B cell (primary cell): ENCODE measurements at places on chromosomes 6 and 20.

DNA sequence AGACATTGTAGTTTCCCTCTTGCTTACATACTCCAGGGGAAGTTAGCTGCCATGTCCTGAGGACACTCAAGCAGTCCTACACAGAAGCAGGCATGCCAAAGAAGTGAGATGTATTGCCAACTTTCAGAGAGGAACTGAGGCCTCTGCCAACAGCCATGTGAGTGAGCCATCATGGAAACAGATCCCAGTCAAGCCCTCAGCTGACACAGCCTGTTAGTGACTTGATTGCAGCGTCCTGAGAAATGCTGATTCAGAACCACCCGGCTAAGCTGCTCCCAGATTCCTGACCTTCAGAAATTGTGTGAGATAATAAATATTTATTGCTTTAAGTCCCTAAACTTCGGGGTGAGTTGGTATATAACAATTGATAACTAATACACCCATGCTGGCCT, 38.1 kb downstream of the GSTA2 start:
- no peak for DNase-seq

- DNase-seq = no peak
Observed at GRCh38 chr6:160421854-160422253, 73.7 kb downstream of the SLC22A3 start.

DNA sequence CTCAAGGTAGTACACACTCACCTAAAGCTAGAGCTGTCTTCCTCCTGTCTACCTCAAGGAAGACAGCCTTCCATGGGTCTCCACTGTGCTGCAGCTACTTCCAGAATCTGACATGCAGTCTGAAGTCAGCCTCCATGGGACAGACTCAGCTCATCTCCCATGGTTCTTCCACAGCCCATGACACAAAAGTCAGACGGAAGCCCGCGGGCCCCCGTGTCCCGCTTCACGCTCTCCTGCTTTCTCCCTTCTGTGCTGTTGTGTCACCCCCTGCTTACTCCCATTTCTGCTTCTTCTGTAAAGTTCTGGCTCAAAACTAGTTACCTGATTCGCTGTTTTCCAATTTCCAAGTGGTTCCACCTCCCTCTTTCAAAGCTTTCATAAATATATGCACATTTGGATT, 184.5 kb downstream of the SYNE1 start:
- no peak for DNase-seq

DNA sequence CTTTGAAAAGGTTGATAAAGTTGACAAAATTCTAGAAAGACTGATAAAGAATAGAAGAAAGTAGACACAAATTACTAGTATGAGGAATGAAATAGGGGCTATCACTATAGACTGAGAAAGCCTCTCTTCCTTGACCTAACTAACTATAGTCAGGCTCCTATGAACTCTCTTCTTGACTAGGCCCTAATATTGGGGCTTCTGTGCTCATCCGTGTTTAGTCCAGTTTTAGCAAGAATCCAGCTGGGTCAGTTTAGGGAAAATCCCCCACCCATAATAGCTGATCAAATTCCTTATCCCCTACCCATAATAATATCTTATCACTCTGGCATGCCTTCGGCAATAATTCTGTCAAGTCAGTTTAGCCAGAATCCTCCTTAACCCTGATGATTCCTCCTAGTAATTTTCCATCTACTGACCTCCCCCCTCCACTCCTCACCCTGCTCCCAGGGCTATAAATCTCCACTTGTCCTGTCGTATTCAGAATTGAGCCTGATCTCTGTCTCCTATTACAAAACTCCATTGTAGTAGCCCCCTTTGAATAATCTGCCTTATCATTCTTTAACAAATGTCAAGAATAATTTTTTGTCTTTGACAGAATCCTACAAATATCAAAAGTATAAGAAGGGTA, 138.1 kb downstream of the TFAP2A start:
- DNase-seq = no peak

GRCh38 chr6:154341871-154342270, 14.7 kb downstream of the IPCEF1 start:
- DNase-seq = no peak

GRCh38 chr6:149211046-149211571, 106.4 kb upstream of the TAB2 start:
- peak; percentile 72 for DNase-seq

GRCh38 chr20:51953731-51954340, 151.5 kb upstream of the SALL4 start:
- DNase-seq = no peak

DNA sequence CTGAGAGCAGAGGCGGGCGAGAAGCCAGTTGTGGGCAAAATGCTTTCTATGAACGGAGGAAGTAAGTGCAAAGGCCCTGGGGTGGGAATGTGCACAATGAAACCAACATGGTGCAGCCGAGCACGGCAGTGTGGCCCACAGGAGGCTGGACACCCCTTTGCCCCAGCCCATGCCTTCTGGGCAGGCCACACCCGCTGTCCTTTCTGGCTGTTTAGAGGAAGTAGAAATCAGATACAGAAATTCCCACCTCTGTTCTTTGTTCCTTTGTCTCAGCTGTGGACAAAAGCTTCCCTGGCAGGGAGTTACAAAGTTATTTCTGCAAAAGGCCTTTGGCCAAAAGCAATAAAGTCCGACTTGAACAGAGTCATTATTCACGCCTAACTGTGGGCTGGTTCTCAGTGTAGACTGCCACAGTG, 11.9 kb downstream of the SULF2 start:
- DNase-seq = no peak

GRCh38 chr6:41894366-41895299, 542 bp downstream of the USP49 start:
- no peak for DNase-seq

DNA sequence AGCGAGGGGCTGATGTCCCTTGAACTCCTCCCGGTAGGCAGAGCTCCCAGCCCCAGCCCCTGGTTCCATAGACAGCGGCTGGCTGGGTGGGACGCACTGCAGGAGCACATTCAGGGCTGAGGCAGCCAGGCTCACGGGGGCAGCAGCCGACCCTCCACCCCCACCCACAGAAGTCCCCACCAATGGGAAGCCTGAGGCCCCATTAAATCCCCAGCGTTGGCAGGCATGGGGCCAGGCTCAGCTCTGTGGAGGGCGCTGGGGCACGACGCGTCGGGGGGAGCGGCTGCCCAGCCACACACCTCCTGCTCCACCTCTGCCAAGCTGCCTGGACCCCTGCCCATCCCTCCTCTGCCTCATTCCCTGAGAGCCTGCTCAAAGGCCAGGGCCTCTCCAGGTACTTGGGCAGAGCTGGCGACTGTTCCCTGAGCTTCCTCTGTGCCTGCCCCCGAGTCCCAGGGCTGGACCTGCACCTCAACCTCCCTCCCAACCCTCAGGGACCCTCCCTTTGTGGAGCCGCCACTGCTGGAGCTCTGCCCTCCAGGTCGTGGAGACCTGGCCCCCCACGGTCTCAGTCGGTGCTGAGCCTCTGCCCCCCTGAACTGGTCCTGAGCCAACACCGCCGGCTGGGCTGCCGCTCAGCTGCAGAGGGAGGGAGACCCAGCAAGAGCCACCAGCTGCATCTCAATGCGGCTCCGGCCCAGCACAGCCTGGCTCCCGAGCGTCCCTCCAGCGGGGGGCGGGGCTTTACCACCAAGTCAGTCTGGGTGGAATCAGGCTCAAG, 9.1 kb downstream of the CHRNA4 start:
- no peak for DNase-seq

- no peak for DNase-seq
Observed at GRCh38 chr6:54621285-54621684, 225.3 kb upstream of the FAM83B start.

GRCh38 chr6:166752097-166752496, 125.0 kb upstream of the RPS6KA2 start:
- peak; percentile 49 for DNase-seq

GRCh38 chr20:59939052-59939878, 840 bp downstream of the PPP1R3D start:
- peak; percentile 37 for DNase-seq

DNA sequence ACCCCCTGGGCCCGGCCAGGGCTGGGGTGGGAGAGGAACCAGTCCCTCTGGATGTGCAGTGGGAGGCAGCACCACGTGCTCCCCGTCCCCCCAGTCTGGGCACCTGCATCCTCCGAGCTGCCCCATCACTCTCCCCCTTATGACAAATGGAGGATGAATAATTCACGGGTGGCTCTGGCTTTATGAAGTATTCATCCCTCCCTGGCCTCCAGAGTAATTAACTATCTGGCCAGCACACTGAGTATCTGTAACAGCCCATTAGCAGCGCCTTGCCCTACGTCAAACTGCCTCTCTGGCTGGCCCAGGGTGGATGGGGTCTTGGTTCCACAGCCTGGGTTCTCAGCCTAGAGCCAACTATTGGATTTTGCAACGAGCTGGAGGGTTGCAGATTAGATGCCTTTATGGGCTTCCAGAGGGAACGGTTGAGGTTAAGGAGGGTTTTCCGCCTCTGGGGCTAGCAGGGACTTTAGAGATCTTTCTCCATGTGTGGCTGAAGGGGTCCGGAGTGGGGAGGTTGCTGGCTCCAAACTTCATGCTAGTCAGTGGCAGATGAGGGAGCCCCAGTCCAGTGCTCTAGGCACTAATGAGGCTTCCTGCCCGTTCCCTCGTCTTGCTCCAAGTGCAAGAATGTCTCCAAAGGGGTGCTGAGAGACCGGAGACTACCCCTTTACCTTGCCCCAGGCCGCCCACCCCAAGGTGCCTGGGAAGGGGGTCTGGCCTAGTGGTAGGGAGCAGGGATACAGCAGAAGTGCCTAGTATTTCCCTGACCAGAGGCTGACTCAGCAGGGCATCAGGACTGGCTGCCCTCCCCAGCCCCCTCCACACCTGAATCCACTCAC, 53.5 kb upstream of the MLN start:
- no peak for DNase-seq

DNA sequence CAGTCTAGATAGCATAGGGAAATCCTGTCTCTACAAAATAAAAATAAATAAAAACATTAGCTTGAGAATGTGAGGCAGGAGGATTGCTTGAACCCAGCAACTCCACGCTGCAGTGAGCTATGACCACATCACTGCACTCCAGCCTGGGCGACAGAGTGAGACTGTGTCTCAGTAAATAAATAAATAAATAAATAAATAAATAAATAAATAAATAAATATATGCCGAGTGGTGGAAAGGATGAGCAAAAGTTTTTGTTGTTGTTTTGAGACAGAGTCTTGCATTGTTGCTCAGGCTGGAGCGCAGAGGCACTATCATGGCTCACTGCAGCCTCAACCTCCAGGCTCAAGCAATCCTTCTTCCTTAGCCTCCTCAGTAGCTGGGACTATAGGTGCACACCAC, 53.4 kb downstream of the TFAP2A start:
- DNase-seq = no peak

DNA sequence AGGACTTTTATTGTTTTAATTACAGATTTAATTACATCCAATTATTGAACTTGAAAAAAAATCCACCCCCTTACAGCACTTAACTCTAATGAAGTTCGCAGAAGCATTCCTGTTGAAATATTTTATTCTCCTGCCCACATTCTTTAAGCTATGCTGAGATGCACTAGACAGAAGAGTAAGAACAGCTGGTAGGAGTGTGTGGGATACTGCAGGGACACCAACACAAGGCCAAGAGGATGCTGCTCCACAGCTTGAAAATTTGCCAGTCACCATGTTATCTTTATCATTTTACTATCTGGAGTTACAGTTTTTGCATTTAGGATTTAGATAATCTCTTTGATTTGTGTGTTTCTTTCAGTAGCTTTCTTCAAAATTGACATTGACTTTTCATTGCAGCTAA, 180.7 kb downstream of the EPHA7 start:
- DNase-seq = no peak

GRCh38 chr6:119187596-119187995, 109.1 kb upstream of the FAM184A start:
- DNase-seq = no peak

- no peak for DNase-seq
Observed at GRCh38 chr6:117958536-117958935, 51.5 kb downstream of the SLC35F1 start.

DNA sequence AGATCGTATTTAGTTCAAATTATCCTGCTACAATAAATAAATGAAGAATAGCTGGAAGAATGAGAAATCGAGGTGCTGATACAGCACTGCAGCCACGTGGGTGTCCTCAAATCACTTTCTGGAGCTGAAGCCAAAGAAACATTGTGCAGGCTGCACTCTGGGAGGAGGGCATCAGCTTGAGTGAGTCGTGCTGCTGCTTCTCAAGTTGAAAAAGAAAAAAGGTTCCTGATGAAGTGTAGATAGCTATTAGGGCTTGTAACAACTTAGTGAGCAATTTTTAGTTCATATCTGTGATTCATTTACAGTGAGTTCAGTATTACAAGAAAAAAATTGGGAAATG, 40.5 kb downstream of the DSE start:
- DNase-seq = peak; percentile 23

- DNase-seq = no peak
Observed at GRCh38 chr20:25025986-25026605, 31.8 kb downstream of the ACSS1 start.

- no peak for DNase-seq
Observed at GRCh38 chr6:34067814-34068213, 78.1 kb downstream of the GRM4 start.

- DNase-seq = no peak
Observed at GRCh38 chr6:148521158-148521557, 178.5 kb downstream of the SASH1 start.

DNA sequence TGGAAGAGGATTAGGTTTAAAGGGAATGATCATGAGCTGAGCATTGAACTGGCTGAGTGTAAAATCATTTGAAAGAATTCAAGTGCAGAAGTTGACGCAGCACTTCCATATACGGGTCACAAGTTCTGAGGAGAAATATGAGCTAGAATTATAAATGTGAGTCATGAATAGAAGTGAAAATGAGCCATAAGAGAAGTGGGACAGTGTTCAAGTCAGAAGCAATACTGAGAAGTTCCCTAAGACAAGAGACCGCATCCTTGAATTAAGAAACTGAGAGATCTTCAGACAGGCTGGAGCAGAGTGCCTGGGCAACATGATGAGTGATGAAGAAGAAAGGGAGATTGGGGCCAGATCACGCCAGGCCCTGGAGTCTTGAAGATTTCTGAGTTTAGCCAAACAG, 209.7 kb downstream of the TBX18 start:
- no peak for DNase-seq

DNA sequence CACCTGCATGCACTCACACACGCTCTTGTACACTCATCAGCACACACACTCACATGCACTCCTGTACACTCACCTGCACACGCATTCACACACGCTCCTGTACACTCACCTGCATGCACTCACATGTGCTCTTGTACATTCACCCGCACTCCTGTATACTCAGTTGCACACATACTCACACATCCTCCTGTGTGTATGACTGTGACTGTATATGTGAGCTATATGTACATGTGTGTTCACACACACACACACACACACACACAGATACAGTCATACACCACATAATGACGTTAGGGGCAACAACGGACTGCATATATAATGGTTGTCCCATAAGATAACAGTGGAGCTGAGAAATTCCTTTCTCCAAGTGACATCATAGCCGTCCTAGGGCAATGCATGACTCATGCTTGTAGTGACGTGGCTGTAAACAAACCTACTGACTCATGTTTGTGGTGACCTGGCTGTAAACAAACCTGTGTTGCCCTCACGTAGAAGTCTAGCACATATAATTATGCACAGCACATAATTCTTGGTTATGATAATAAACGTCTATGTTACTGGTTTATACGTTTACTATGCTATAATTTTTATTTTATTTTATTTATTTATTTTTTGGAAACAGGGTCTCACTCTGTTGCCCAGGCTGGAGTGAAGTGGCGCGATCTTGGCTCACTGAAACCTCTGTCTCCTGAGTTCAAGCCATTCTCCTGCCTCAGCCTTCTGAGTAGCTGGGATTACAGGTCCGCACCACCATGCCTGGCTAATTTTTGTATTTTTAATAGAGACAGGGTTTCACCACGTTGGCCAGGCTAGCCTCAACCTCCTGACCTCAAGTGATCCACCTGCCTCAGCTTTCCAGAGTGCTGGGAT, 22.8 kb upstream of the TAF4 start:
- DNase-seq = no peak

- DNase-seq = peak; percentile 70
Observed at GRCh38 chr6:43608310-43608763, 20.7 kb downstream of the GTPBP2 start.
